ENCODE measurements at places on chromosomes 6 and 20.

DNA sequence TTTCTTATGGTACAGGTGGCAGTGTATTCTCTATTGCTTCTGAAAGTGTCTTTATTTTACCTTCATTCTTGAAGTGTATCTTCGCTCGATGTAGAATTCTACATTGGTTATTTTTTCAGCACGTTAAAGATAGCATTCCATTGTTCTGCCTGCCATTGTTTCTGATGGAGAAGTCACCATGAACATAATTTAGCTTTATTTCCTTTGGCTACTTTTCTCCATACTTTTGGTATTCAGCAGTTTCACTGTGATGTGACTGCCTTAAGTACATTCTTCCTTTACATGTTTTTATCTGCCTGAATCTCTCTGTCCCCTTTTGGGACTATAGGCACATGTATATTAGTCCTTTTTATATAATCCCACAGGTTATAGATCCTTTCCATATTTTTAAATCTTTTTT lies 19.0 kb downstream of the ZNF133 start:
- DNase-seq, result no peak

- no peak for DNase-seq
These were observed 38.6 kb upstream of the KIF16B start for GRCh38 chr20:16611817-16612216.

GRCh38 chr6:33080127-33081089 lies 4.6 kb downstream of the HLA-DPB1 start:
- no peak for DNase-seq

- no peak for DNase-seq
These were observed 10.2 kb downstream of the STX11 start for GRCh38 chr6:144160431-144161005.

GRCh38 chr6:153673750-153674149 lies 365.3 kb upstream of the OPRM1 start:
- no peak for DNase-seq

DNA sequence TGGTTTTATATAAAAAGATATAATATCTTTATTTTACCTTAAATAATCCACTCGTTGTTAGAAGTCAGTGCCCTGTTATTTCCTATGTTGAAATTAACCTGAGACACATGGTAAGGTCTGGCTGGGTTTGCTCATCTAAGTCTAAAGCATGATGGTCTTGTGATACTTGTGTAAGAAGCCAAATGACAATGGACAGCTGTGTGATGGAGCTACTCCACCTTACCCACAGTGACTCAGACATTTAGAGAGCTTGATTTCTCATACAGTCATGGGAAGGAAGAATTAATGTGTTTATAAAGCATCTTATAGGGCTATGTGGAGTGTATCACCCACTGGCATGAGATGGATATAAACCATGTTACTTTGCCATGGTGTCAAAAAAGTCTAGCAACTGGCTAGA lies 11.7 kb downstream of the CTCFL start:
- DNase-seq, result no peak

GRCh38 chr6:88815491-88815890 lies 147.9 kb downstream of the RNGTT start:
- DNase-seq, result no peak

- DNase-seq, result no peak
These were observed 21.4 kb upstream of the MYL9 start for GRCh38 chr20:36519944-36520343.

DNA sequence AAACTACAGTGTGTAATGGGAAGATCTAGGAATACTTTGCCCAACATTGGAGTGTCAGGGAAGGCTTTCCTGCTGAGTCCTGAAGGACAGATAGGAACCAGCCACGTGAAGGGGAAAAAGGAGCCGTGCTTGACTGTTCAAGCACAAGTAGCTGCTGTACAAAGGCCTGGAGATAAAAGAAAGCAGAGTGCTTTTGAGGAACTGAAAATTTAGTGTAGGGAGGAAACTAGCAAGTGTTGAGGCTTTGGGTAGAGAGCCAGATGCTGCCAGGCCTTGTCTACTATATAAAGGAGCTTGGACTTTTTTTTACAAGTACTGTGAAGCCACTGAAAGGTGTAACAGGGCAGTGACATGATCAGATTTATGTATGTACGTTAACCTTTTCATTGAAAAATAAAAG lies 39.0 kb downstream of the DSE start:
- no peak for DNase-seq

DNA sequence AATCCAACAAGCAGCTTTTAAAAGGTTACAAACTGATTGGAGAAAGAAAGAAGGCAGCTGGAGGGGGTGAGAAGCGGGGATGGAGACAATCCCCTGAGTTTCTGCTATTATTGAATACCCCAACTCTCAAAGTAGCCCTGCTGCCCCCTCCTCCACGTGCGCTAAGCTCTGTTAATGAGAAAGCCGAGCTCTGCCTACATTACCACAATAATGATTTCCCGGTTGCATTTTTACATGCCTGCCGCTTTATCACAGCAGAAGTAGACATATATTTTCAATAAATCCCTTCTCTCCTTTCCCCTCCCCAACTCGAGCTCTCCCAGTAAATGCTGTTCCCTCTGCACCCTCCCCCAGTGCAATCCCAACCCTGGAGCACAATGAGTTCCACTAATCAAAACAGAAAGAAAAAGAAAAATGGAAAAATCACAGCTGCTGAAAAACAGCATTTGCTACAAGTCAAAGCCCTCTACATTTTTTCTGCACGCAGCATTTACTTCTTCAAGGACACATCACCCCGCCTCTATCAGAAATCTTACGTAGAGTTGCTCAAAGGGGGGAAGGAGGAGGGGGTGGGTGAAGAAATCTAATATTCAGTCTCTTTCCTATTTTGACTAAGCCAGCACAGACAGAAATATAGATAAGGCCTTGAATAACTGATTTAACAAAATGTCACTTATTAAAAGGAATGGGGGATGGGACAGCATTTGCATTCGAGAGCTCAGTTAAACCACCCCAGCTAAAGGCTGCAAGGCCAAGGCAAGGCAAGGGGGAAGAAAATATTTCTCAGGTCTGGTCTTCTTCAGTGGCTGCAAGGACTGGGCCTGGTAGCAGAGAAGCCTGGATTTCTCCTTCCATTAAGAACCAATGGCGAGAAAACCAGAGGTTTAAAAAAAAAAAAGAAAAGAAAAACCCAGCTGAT lies 10.7 kb downstream of the TRERF1 start:
- no peak for DNase-seq

DNA sequence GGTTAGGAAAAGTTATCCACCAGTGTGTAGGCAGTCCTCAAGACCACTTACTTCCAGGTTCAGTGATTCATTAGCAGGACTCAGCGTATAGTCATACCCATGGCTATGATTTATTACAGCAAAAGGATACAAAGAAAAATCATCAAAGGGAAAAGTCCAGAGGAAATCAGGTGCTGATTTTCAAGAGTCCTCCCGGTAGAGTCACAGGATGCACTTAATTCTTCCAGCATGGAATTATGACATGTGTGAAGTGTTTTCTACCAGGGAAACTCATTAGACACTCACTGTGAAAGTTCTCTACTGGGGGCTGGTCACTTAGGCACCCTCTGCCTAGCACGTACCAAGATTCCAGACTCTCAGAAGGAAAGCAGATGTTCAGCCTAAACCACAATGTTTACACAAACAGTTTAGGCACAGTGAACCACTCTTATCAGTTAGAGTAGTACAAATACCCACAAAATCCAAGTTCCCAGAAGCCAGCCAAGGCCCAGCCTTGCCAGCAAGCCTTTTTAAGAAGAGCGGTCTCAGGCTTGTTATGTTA lies 10.2 kb downstream of the WFDC3 start:
- no peak for DNase-seq

DNA sequence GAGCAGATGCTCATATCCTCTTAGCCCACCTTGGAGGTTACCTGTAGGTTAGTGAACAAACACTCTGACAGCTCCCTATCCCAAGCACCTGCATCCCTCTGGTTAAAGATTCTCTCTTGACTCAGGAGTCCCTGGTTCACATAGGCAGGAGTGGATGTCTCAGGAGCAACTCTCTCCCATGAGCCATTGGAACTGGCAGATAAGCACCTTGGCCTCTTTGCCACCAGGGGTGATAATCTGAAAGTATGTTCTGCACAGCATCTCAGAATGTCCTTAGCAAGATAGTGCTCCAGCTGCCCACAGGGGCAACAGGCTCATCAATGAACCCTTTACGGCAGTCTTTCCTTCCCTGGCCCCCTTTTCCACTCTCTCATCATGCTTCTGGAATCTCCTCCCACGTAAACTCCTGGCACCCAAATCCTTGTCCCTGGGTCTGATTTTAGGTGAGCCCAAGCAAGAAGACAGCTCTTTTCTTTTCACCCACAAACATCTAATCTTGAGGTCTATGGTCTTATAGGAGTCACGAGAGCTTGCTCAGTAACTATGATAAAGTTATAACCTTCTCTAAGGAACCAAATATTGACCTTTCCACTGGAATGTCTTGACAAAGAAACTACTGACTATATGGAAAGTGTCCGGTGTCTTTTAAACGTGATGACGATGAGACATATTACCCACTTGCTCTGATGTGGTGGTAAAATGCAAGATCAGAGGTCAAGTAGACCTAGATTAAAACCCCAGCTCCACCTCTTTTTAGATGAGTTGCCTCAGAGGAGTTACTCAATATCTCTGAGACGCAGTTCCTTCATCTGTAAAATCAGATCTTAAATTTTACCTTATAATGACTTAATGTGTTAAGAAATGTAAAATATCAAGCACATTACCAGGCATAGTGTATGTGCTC lies 39.8 kb upstream of the ISM1 start:
- no peak for DNase-seq

- DNase-seq, result no peak
These were observed 36.1 kb upstream of the THBS2 start for GRCh38 chr6:169289619-169290339.

DNA sequence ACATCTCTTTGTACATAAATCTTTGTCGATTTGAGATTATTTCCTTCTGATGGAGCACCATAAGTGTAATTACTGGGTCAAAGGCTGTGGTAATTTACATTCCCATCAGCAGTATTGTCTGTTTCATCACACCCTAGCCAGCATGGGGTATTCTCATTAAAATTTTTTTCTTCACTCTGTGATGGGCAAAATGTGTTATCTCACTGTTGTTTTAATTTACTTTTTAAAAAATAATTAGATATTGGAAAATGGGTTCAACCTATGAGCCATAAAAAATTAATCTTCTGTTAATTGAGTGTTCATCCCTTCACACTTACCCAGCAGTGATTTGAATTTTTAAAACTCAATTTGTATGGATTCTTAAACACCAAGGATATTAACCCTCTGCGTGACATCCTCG lies 44.0 kb upstream of the NNAT start:
- no peak for DNase-seq

GRCh38 chr20:13739731-13740649 lies 44.7 kb downstream of the ESF1 start:
- no peak for DNase-seq

- no peak for DNase-seq
These were observed 364.3 kb upstream of the ID4 start for GRCh38 chr6:19472850-19473249.

DNA sequence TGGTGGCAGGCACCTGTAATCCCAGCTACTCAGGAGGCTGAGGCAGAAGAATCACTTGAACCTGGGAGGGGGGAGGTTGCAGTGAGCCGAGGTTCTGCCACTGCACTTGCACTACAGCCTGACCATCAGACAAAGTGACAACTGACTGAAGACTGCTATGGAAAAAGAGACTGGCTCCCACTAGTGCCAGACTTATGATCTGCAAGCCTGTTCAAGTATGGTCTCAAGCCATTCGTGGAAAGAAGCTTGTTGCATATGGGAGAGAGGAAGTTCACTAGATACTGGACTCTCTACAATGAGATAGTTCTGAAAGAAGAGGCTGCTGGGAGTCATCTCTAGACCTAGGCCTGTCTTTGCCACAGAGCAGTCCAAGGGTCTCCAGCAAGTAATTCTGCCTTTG lies 26.7 kb downstream of the MDN1 start:
- no peak for DNase-seq

Data from CD4-positive, alpha-beta T cell treated with Interleukin-15 for 4 hours (primary cell).